ENCODE measurements at places on chromosomes 16 and 17. TPM values are rescaled to one million over a fixed set of nuclear protein-coding genes. Genes with fewer than 3 reads are reported as not detected.

The HIGD1B gene
- total RNA-seq: not detected

- no peak for DNase-seq
These were observed 281.0 kb downstream of the CBLN1 start for GRCh38 chr16:49000594-49000993.

DNA sequence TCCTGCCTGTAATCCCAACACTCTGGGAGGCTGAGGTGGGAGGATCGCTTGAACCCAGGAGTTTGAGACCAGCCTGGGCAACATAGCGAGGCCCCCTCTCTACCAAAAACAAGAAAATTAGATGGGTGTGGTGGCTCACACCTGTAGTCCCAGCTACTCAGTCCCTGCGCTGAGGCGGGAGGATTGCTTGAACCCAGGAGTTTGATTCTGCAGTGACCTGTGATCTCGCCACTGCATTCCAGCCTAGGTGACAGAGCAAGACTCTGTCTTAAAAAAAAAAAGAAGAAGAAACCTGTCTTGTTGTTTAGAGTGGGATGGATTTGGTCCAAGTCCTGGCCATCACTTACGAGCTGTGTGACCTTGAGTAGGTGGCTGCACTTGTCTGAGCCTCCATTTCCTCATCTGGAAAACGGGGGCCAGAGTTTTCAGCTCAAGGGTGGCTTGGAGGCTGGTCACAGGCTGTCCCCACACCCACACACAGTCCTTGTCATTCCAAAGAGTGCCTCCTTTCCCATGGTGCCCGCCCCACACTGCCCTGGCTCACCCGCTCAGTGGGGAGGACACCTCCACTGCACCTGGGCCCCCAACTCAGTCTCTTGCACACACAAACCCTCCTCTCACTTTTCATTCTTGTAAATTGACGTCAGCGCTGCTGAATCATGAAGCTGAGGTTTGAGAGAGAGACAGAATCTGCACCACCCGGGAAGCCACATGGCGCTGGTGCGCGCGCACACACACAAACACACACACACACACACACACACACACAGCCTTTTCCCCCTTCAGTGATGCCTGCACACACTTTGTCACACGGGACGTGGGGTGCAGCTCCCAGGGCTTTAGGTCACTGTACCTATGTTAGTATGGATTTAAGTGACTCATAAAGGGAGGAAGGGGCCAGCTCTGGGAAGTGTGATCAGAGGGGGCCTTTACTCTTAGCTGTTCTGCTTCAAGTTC, 4.2 kb downstream of the SOCS1 start:
- peak; percentile 58 for DNase-seq

GRCh38 chr16:31429796-31430195, 1.6 kb upstream of the COX6A2 start:
- DNase-seq: no peak

- no peak for DNase-seq
These were observed 31.1 kb downstream of the ADCY7 start for GRCh38 chr16:50297301-50298074.
